ENCODE measurements at places on chromosomes 5 and 9.

GRCh38 chr9:134641173-134641989 lies at the start of gene COL5A1:
Gene COL5A1, plus strand, starts transcription at chr9:134641803. Its CDS starts 385 bp downstream, at chr9:134642188.
- DNase-seq = peak; percentile 90

DNA sequence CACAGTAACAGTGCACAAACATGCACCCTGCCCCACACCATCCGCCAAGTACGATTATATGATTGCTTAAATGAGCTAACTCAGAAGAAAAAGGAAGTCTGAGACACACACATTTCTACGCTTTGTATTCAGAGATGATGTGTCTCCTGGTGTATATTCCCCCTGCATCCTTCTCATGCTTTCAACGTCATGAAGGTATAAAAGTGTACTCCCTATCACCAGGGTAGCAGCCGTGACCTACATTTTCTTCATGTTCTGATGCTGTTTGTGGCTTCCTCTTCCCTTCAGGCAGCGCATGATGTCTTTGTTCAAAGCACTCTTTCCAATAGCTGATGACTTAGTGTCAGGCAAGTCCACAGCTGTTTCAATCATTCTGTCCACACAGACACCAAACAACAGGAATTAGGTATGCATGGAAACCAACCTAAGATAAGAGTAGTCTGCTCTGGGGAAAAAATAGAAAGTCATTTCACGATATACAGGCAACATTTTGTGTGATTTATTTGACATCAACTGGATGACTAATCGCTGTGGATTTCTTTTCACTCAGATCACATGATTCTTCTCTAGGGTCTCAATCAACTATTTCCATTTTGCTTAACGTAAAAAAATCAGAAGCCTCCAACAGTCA lies 269.4 kb upstream of the PTGER4 start:
- DNase-seq = no peak

DNA sequence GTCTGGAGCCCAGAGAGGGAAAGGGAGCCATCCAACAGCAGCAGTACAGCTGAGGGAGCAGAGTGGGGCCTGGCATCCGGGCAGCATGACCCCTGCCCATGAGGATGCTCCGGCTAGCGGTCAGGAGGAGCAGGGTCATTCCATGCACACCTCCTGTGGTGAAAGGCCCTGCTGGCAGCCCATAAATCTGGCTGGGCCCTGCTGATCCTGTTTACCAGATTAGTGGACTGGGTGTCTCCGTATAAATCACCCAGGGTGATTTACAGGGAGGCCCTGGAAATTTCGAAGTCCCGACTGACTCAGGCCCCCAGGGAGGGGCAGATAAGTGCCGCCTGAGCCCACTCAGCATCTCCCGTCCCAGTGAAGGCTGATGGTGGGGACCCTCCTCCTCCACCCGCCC lies 117.6 kb upstream of the HAND1 start:
- DNase-seq = no peak

- DNase-seq = no peak
Measured at GRCh38 chr9:4353236-4353635, 53.4 kb upstream of the GLIS3 start.

DNA sequence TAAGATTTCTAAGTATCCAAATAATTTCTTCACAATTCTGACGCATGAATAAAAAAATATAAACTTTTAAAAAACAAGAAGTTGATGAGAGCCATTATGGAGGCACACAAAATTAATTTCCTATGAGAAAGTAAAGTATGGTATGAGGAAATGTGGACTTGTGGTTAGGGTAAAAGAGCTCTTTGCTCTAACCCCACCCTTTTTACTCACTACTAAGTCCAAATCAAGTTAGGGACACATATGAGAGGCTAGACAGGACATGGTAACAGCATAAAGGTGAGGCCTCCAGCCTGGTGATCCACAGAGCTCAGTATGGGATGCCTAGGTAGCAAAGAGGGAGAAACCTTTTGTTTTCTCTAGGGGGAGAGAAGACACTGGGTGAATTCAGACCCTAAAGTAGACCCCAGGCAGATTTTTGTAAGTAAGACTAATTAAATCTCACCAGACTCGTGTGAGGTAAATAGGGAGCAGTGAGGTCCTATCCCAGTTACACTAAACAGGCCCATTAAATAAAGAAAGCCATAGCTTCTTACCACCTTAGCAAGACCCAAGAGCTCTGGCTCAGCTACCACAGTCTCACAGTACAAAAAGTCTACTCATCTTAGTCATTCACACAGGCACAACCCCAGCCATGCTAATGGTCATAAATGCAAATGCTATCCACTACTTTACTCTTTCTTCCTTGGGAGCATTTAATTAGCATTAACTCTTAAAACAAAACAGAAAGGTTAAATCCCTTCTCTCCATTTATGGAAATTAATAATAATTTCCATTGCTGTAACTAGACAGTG lies 42.6 kb downstream of the MLLT3 start:
- no peak for DNase-seq

DNA sequence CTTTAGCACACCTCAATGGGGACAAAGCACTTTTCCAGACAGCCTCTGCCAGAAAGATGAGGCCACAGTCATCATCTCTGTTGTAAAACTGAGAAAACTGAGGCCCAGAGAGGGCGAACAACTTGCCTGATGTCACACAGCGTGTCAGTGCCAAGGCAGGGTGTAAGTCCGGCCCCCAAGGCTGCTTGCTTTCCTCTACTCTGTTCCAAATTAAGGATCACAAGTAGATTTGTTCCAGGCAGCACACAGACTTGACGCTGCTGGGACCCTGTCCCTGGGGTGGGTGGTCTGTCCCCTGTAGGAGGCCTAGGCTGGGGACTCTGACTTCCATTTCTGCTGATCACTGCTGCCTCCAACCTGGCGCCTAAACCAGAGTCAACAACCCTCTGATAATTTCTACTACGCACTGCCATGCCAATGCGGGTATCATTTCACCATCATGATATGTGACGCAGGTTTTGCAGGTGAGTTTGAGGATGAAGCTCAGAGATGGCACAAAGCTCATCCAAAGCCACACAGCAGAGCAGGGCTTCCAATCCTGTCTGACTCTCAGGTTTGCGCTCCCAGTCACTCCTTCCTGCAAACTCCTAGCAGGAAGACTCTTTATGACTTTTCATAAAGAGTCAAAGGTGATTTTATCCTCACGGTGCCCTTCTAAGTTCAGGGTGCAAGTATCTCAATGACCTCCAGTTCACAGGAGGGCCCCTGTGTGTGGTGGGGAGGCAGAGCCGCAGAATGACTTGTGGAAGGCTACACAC lies 13.5 kb upstream of the RALGDS start:
- no peak for DNase-seq
